ENCODE measurements at places on chromosomes 6 and 20.

- DNase-seq: no peak
Measured at GRCh38 chr6:129317931-129318820, 391.8 kb downstream of the ARHGAP18 start.

DNA sequence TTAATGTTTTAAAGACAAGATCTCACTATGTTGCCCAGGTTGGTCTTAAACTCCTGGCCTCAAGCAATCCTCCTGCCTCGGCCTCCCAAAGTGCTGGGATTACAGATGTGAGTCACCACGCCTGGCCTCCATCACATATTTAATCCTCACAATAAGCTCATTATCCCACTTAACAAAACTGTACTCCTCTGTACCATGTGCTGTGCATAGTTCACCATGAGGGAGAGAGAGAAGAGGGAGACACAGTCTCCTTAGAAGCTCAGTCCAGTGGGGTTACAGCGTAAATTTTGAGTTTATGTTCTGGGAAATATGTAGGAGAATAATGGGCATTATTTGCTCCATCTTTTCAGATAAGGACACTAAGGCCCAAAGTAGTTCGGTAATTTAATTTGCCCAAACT lies 7.9 kb upstream of the CPNE5 start:
- no peak for DNase-seq

- DNase-seq: no peak
Measured at GRCh38 chr6:14635195-14635594, 517.6 kb downstream of the CD83 start.

DNA sequence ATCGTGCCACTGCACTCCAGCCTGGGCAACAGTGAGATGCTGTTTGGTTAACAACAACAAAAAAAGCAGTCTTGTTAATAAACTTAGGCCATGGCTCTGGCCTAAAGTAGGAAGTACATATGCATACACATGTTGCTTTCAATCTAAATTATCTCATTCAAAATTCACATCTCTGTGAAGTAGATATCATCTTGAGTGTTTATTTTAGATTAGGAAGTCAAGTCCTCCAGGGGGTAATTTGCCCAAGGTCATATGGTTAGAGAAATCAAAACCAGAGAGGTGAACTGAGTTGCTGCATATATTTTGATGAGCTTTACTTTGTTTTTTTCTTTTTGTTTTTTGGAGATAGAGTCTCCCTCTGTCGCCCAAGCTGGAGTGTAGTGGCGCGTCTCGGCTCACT lies 52.8 kb downstream of the B4GALT5 start:
- no peak for DNase-seq

GRCh38 chr20:48532028-48532427 lies 295.8 kb downstream of the PREX1 start:
- DNase-seq: no peak

GRCh38 chr20:62840244-62841197 lies 21.1 kb downstream of the TCFL5 start:
- no peak for DNase-seq

DNA sequence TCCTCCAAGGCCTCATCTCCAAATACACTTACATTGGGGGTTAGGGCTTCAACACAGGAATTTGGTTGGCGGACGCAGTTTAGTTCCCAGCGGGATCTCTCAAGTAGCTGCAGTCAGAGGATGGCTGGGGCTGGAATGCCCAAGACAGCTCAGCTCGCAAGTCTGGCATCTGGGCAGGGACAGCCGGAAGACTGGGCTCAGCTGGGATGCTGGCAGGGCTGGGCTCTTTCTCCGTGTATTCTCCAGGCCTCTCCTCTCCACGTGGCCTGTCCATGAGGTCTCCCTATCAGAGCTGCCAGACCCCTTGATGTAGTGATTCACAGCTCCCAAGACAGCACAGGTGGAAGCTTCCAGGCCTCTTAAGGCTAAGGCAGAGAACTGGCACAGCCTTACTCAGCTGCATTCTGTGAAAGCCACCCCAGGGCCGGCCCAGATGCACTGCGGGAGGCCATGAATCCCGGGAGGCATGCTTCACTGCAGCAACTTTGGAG lies 5.0 kb downstream of the FGD2 start:
- DNase-seq: no peak

Data from RKO (cell line).